Spinal cord (tissue), 10 donors: ENCODE measurements at places on chromosomes 1 and 21.

DNA sequence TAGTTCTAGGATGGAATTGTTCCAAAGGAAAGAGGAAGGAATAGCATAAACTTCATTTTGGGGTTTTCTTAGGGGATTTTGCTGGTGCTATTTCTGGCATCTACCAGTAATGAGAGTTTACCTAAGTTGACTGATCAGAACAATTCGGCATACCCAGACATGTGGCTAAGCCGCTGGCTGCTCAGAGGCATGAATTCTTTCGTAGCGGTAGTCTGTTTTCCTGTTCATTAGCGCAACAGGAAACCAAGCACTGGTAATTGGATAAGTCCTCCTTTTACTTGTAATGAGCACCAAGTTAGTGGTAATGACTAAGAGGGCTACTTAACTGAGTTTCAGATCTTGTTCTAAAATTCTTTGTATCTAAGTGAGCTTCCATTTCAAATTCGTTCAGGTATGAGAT is 38.6 kb downstream of the C21orf91 start:
- no peak overlapping the region for H3K4me3 ChIP-seq
- no peak overlapping the region for H3K27ac ChIP-seq
- no peaks in the 10 kb centered on the region for H3K36me3 ChIP-seq
- no peaks in the 10 kb centered on the region for H3K27me3 ChIP-seq

DNA sequence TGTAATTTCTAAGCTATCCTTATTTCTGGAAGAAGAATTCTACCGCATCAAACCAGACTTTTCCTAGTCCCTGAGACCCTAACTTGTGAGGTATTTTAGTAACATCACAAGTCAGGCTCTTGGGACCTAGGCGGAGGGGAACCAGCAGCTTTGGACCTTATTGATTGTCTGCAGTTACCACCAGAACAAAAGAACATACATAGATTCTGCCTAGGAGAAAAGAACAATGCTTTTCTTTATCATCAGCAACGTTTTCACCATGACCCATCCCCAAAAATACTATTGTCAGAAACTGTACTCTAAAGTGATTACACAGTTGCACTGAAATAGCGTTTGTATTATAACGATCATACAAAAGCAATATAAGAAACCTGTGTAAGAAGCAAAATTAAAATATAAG is 860.4 kb downstream of the USP25 start:
- no peak for DNase-seq
- peak overlapping the region; percentile 86 for H3K27ac ChIP-seq
- H3K36me3 ChIP-seq, result no peaks in the 10 kb centered on the region
- no peaks in the 10 kb centered on the region for H3K27me3 ChIP-seq
- H3K4me3 ChIP-seq, result peak overlapping the region; percentile 26
- H3K4me1 ChIP-seq, result peaks cover 11% of the 10 kb centered on the region

GRCh38 chr21:33685613-33686197 is 43.4 kb downstream of the ITSN1 start:
- DNase-seq, result no peak
- no peaks in the 10 kb centered on the region for H3K36me3 ChIP-seq

GRCh38 chr1:14852291-14852690 is 253.8 kb downstream of the KAZN start:
- H3K4me1 ChIP-seq, result peaks cover 15% of the 10 kb centered on the region
- no peaks in the 10 kb centered on the region for H3K27me3 ChIP-seq
- H3K27ac ChIP-seq, result no peak overlapping the region

DNA sequence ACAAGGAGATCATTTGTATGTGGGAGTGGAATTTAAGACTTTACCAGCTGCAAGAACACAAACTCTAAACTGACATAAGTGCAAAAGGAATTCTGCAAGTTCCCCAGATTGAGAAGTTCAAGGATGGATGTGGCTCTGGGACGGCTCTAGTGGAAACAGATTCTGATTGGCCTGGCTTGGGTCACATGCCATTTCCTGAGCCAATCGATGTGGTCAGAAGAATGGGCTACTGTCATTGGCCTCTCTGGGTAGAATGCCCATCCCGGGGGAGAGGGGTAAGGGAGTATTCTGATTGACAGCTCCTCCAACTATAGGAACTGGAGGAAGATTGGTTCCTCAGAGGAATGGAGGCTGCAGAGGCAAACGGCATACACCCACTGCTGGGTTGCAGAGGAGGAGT is 6.0 kb upstream of the IFNLR1 start:
- no peaks in the 10 kb centered on the region for H3K36me3 ChIP-seq
- H3K4me1 ChIP-seq, result no peaks in the 10 kb centered on the region
- no peak overlapping the region for H3K27ac ChIP-seq
- H3K27me3 ChIP-seq, result peaks cover 13% of the 10 kb centered on the region

DNA sequence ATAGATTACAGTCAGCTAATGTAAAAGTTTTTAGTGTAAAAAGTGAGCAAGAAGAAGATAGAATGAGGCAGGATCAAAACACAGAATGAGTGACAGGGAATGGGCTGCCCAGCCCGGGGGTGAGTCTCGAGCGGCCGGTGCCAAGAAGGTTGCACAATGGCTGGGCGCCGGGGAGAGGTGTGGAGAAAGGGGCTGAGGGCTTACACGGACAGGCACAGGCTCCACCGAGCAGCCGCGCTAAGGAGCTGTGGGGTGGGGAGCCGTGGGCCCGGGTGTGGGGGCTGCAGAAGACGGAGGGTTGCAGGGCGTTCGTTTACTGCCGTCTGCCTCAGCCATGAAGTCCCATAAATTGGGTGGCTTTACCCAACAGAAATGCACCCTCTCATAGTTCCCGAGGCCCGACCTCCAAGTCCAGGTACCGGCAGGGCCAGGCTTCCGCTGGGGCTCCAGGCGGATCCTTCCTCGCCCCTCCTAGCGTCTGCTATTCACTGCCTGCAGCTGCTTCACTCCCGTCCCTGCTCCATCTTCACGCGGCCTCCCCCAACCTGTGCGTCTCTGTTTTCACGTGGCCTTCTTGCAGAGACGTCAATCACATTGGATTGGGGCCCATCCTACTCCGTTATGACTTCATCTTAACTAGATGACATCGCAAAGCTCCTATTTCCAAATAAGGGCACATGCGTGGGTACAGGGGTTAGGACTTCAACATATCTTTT is 277.2 kb downstream of the CAMTA1 start:
- no peaks in the 10 kb centered on the region for H3K27me3 ChIP-seq
- no peak overlapping the region for H3K4me3 ChIP-seq
- H3K27ac ChIP-seq, result no peak overlapping the region
- peaks cover 18% of the 10 kb centered on the region for H3K4me1 ChIP-seq

DNA sequence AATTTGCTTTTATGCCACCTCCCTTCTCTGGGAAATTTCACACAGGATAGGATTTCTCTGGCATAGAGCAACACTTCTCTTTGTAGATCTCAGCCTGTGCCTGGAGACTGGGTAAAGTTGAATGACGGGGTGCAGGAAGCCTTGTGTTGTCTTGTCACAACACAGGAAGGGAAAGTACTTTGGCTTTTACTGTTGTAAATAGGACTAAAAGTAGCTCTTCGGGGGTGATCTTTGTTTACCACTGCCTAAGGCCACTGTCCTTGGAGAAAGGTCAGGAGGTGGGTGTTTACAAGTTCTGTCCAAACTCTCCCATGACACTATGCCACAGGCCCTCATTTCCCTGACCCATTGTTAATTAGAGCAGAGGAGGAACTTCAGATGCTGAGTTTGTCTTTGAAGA is 139.7 kb downstream of the FGGY start:
- no peak for DNase-seq
- no peaks in the 10 kb centered on the region for H3K27me3 ChIP-seq
- no peak overlapping the region for H3K27ac ChIP-seq
- no peak overlapping the region for H3K4me3 ChIP-seq
- H3K36me3 ChIP-seq, result no peaks in the 10 kb centered on the region
- peaks cover 4% of the 10 kb centered on the region for H3K4me1 ChIP-seq

- DNase-seq, result no peak
- H3K27me3 ChIP-seq, result no peaks in the 10 kb centered on the region
- H3K36me3 ChIP-seq, result no peaks in the 10 kb centered on the region
- H3K4me3 ChIP-seq, result no peak overlapping the region
Measured at GRCh38 chr1:24949331-24949881, 19.3 kb upstream of the RUNX3 start.

GRCh38 chr1:4611563-4612341 is 42.7 kb upstream of the AJAP1 start:
- DNase-seq, result no peak
- no peak overlapping the region for H3K4me3 ChIP-seq
- H3K27me3 ChIP-seq, result no peaks in the 10 kb centered on the region
- no peaks in the 10 kb centered on the region for H3K36me3 ChIP-seq

DNA sequence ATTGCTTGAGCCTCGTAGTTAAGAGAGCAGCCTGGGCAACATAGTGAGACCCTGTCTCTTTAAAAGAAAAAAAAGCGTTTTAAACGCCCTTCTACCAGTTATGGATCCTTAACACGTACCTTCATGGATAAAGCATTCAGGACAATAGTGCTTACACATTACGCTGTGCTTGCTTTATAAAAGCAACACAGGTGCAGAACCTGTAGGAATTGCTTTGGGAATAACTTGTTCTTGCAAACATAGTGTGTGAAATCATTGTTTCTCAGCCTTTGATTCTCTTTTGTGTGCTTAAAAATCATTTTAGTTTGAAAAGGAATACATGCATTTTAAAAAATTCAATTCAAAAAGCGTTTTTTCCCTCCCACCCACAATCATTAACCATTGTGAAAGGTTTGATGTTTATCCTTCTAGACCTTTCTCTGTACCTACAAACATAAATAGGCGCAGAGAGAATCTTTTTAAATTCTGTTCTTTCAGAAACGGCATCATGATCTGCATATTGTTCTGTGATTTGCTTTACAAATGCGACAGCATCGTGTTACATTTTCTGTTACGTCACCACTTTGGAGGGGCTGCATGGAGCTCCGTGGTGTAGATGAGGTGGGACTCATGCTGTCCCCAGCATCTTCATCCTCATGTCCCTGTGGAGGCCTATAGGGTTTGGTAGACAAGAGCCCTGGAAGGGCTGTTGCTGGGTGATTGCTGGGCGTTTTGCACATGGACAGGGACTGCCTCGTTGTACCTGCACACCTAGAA is 54.6 kb downstream of the SPSB1 start:
- no peak overlapping the region for H3K4me3 ChIP-seq
- H3K4me1 ChIP-seq, result peaks cover 52% of the 10 kb centered on the region
- H3K36me3 ChIP-seq, result peaks cover 12% of the 10 kb centered on the region
- H3K27me3 ChIP-seq, result no peaks in the 10 kb centered on the region
- no peak for DNase-seq
- no peak overlapping the region for H3K27ac ChIP-seq

- no peak overlapping the region for H3K4me3 ChIP-seq
- DNase-seq, result peak; percentile 45
- H3K36me3 ChIP-seq, result no peaks in the 10 kb centered on the region
- H3K4me1 ChIP-seq, result peaks cover 4% of the 10 kb centered on the region
- no peak overlapping the region for H3K27ac ChIP-seq
Measured at GRCh38 chr1:34412598-34413370, 236.1 kb downstream of the C1orf94 start.

- H3K4me1 ChIP-seq, result no peaks in the 10 kb centered on the region
- DNase-seq, result no peak
- H3K27ac ChIP-seq, result no peak overlapping the region
- no peaks in the 10 kb centered on the region for H3K36me3 ChIP-seq
- no peaks in the 10 kb centered on the region for H3K27me3 ChIP-seq
- no peak overlapping the region for H3K4me3 ChIP-seq
Measured at GRCh38 chr1:240338837-240339236, 247.2 kb downstream of the FMN2 start.

DNA sequence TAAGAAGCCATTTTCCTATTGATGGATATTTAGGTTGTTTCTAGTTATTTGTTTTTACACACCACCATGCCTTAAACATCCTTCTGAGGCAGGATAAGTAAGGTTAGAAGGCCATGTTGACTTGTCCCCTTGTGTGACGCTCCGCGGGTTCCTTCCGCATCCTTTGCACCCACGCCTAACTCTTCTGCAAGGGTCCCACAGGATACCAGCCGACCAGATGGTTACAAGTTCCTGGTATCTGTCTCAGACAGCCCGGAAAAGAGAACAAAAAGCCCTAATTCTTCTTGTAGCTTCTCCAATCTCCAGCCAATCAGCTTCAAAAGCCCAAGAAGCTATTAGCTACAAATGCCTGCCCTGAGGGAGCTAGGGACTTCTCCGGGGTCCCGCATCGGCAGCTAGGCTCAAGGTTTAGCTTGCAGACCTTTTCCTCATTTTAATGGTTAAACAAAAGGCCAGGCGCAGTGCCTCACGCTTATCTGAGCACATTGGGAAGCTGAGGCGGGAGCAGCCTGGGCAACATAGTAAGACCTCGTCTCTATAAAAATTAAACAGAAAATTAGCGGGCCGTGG is 4.9 kb upstream of the OTUD3 start:
- H3K36me3 ChIP-seq, result no peaks in the 10 kb centered on the region
- H3K4me3 ChIP-seq, result no peak overlapping the region
- no peak overlapping the region for H3K27ac ChIP-seq
- no peak for DNase-seq

DNA sequence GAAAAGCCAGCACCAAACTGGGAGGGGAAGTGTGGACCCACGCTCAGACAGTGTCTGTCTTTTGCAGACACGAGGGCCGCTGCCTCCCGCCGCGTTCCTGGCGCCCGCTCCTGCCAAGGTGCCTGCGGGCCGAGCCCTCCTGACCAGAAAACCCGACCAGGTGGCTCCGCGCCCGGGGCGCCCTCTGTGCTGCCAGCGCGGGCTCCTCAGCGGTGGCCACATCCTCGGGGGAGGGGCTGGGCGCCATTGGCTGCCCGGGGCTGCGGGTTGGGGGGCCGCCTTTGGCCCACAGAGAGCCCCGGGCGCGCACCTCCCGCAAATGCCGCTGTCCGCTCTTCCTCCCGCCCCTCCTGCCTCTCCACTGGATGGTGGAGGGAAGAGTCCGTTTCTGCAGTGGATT is 22.4 kb upstream of the TRNAU1AP start:
- H3K27me3 ChIP-seq, result no peaks in the 10 kb centered on the region
- H3K4me1 ChIP-seq, result no peaks in the 10 kb centered on the region
- peaks cover 44% of the 10 kb centered on the region for H3K36me3 ChIP-seq

DNA sequence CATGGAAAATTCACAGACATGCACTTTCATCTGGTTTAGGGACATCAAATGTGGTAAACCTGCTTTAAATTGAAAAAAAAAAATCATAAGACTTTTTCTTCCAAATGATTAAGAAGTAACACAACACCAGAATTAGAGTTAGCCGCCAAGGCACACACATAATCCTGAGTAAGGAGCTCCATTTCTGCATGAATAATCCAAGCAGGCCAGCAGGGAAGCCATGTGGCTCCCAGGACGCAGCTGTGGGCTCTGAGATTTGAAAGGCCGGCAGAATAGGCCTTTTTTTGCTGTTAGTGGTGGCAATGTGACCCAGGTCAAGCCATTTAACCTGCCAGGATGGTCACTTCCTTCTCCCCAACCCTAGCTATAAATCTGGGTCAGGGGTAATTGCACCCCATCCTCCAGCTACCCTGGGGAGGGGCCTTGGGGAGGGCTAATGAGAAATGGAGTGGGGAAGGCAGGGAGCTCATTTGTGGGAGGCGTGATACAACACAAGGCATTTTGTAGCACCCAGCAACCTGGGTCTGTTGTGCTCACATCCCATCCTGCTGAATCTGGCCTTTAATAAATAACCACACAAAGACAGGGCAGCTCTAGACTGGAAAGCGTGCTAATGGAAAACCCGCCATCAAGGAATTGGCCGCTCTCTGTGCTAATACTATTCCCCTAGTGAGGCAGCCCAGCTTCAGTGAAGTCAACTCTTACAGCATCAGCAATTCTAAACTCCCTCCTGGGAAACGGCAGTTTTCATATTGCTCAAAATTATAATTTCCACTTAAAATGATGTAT is 178.5 kb downstream of the RHOU start:
- H3K27ac ChIP-seq, result peak overlapping the region; percentile 26
- H3K27me3 ChIP-seq, result no peaks in the 10 kb centered on the region
- H3K36me3 ChIP-seq, result no peaks in the 10 kb centered on the region
- no peak overlapping the region for H3K4me3 ChIP-seq
- no peak for DNase-seq
